CD4-positive, alpha-beta T cell treated with Interleukin-1 beta for 1 hour (primary cell): ENCODE measurements at places on chromosomes 4 and X.

- DNase-seq, result peak; percentile 32
Observed at GRCh38 chr4:14345356-14345775, 656.9 kb upstream of the CPEB2 start.

DNA sequence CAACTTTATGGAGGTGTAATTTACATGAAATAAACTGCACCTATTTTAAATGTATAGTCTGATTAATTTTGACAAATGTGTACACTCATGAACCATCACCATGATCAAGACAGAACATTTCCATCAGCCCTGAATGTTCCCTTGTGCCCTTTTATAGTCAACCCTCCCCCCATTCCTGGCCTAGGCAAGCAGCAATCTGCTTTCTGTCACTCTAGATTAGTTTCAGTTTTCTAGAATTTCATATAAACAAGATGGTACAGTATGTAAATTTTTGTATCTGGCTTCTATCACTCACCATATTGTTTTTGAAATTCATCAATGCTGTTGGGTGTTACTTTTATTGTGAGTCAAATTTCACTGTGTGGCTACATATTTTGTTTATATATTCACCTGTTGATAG, 234.2 kb upstream of the RPS6KA3 start:
- DNase-seq, result no peak

DNA sequence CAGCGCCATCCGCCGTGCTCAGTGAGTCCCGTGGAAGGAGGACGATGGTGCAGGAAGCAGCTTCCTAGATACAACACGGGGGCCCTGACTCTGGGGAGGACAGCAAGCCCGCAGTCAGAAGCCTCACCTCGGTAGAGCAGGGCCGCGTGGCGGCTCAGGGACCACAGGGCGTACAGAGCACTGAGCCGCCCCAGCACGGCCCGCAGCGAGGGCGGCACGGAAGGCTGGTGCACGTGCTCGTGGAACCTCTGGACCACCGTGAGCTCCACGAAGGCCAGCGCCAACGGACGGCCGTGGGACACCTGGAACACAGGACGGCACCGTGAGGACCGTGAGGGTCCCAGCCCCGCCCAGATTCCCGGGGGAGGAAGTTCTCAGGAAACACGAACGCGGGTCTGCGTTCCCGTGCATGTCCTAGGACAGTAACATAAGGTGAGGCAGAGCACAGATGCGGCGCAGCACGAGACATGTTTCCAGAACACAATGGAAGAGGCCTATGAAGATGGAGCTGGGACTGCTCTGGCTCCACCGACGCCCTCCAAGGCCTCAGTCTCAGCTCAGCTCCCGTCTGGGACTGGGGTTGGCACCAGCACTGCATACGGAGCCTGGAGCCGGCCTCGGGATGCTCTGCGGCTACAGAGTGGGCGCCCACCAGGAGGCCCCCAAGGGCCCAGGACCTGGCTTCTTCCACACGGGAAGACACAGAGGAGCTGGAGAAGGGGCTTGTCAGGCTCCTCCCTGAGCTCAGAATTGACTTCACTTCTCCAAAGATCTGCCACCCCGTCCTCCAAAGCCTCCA, 65.5 kb downstream of the ACOX3 start:
- no peak for DNase-seq

- DNase-seq, result no peak
Observed at GRCh38 chrX:124269881-124270280, 62.6 kb upstream of the TEX13D start.

- no peak for DNase-seq
Observed at GRCh38 chr4:80216100-80216761, 18.9 kb downstream of the PRDM8 start.

DNA sequence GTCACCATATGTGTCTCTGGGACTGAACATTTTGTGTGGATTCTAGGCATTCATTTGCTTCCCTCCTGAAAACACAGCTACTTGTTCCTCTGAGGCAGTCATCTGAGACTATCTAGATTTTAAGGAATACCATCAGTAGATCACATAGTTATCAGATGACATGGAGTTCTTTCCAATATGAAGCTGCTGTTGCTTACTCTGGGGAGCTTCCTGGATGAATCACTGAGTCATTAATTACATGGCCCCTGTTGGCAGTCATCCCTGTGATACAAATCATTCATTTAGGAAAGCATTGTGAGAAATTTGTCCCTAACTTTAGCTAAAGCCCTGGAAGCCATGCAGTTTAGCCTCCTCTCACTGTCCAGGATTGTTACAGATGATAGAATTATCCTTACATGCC, 98.2 kb upstream of the ARSJ start:
- no peak for DNase-seq

DNA sequence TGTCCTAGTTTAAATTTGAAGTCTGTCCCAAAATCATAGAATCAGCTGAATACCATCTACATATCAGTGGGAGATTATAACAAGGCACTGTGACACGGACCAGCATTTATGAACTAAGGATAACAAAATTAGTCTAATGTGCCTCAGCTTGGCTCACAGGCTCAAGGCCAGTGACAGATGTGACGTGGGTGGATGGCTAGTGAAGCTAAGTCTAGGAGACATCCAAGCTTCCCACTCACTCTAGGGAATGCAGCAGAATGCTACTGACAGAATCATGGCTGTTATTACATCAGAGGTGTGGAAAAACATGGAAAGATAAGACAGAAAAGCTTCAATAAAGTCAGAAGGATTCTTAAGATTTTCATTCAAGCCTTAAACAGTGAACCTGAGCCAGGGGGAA, 329.9 kb downstream of the NAF1 start:
- DNase-seq, result no peak

GRCh38 chrX:73913580-73913979, 350.6 kb downstream of the CHIC1 start:
- DNase-seq, result no peak

- no peak for DNase-seq
Observed at GRCh38 chr4:5798462-5798861, 87.5 kb downstream of the EVC start.

DNA sequence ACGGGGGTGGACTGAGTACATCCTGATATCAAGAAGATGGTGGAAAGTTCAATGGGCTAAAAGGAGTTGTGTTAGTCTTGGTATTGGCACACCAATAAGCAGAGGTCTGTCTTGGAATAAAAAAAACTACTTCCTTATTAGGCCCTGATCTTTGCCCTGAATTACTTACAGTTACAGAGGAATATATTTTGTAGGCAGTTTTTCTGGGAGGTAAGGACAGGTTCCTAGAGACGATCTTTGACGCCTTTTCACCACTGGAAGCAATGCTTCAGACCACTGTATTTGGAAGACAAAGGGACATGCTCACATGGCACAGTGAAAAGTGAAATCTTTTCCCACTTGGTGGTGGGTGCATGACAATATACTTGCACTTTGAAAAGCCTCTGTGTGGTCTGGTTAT, 618 bp upstream of the XK start:
- DNase-seq, result no peak
